ENCODE measurements at places on chromosomes 4 and X.

DNA sequence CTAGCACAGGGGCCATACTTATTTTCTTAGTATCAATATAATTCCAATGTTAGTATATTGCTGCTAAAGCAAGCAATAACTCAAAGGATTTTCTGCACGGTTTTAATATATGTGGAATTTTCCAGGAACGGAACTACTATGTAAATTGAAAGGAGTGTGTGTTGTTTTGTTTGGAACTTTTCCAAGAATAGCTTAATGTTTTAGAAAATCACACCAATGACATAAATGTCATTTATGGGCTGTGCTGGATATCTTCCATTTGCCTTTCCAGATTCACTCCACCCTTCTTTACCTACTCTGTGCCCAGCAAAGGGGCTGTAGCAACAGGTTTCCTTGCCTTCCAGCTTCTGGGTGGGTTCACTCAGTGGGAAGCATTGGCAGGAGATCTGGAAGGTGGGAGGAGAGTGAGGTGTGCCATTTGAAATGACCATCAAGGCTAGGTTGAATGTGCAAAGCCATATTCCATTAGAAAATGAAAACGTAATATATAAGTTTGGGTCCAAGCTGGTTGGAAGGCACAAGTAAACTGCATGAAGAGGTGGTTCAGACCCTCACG lies 25.2 kb upstream of the ZFX start:
- no peak for ATAC-seq

DNA sequence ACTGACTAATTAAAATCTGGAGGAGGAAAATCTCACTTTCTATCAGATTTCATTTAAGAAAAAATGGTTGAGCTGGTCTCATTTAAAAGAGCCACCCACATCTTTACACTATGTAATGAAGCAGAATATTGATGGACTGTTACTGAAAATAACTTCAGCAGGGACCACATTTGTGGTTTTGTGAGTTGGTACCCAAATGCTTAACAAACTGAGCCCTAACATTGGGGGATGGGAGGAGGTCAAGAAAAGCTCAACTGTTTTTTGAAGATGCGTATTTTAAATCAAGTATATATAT lies 30.1 kb downstream of the HOPX start:
- ATAC-seq: no peak

DNA sequence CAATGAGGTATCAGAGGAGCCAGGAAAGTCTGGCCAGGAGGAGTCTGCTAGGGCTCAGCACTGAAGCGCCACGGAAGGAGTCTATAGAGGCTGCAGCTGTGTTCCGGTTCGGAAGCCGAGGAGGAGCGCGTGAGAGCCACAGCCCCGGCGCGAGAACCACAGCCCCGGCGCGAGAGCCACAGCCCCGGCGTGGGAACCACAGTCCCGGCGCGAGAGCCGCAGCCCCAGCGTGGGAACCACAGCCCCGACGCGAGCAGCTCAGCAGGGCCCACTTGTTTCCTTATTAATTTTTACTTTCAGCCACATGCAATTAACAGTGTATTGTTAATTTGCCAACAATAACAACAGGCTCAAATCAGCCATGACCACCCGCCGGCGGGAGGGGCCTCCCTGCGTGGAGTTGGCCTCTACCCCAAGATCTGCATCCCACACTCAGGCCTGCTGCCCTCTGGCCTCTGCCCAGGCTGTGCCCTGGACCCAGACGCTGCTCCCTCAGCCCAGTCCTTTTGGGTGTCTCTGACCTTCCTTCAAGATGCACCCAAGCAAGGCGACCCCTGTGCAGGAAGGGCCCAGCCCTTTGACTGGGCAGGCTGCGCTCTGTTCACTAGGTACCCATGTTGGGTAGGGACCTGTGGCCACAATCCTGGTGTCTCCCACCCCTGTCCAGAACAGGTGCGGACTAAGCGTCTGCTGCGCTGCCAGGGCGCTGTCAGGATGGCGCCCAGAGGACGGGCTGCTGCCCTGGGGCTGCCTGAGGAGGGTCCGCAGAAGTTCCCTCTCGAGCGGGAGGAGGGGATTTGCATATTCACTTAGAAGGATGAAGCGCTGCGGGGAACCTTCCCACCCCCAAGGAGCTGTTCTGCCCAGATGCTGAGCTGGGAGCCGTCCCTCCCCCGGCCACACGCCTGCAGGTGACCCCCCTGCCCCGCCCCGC lies 113.8 kb downstream of the ADRA2C start:
- ATAC-seq: peak; percentile 16

DNA sequence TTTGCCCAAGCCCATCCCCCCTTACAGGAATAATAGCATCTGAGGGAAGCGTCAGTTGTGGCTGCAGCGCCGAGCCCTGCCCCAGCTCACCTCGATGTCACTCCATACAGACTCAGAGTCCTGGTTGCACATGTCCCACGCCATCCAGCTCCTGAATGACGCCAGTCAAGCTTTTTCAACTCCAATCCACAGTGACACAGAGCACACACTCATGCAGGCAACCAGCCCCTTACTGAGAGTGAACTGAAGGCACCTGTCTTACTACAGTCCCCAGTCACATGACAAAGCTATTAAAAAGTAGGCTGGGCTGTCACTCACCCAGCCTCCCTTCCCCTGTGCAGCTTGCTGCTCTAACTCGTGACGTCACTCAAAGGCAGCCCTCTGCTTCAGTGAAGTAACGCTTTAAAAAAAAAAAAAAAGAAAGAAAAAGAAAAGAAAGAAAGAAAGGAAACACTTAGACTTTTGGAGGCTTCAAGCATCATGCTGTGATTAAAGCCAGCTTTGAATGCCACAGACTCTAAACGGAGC lies at the start of gene PPARGC1A:
TSS of gene PPARGC1A (minus strand) at position 234 of the 528 bp plus-strand sequence. CDS start at position 144, 90 bp downstream.
- peak; percentile 83 for ATAC-seq

DNA sequence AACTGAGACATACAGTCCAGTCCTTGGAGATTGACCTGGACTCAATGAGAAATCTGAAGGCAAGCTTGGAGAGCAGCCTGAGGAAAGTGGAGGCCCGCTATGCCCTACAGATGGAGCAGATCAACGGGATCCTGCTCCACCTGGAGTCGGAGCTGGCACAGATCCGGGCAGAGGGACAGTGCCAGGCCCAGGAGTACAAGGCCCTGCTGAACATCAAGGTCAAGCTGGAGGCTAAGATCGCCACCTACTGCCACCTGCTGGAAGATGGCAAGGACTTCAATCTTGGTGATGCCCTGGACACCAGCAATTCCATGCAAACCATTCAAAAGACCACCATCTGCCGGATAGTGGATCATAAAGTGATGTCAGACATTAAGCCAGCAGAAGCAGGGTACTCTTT lies 20.4 kb upstream of the FRMPD3 start:
- ATAC-seq: no peak

- ATAC-seq: no peak
Observed at GRCh38 chr4:145533001-145533400, 51.3 kb downstream of the SMAD1 start.
